Mammary epithelial cell (primary cell): ENCODE measurements at places on chromosomes 7 and 10.

DNA sequence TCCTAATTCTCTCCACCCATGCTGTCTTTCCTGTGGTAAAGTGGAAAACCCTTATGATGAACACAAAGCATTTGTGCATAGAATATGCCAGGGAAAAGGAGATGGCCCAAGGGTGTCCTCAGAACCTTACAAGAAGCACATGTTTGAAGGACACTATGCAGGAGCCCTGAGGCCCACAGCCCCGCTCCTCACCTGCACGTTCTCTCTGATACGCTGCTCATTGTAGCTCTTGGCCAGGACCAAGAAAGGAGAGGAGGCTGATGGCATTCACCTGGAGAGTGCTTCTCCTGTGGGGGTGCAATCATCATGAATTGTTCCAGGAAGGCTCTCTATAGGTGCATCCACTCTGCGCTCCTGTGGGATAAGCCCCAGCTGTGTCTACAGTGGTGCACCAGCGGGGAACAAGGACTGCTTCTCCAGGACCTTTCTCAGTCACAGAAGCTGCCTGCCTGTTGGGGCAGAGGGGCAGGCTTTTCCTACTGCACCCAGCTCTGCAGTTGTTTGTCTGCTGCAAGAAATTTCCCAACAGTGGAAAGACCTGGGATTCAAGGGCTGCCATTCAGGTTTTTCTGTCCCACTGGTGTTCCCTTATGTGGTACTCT, 19.9 kb downstream of the AKR1C2 start:
- no peak for DNase-seq

DNA sequence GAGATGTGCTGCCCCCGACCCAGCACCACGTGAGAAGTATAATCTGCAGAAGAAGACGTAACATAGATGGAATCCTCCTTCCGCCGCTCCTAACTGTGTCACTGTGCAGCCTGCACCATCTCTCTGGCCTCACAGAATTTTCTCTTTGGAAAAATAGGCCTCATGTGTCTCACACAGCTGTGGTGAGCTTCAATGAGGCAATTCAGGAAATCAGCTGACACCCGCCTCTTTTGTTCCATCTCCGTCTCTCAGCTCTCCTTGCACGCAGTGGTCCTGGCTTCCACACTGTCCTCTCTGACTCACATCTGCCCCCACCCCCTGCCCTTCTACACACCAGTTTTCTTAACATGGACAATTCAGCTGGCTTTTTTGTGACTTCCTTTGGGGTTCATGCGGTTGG, 7.2 kb downstream of the C10orf90 start:
- DNase-seq = no peak

DNA sequence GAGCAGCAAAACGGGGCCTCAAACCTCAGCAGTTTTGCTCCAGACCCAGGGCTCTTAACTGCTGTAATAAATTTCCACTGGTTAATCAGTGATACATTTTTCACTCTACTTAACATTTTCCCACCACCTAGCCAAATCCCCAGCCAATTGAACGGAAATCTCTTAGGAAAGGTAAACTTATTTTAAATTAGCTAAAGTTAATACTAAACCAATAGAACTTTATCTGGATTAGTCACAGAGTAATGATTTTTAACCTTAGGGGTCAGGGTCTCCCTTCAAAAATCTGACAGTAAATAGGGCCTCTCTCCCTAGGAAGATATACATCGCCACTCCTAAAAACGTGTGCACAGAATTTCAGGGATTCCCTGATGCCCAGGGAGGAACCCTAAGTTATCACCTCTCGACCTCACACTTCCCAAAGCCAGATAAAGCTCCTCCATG, 87.4 kb upstream of the KMT2E start:
- DNase-seq = no peak

DNA sequence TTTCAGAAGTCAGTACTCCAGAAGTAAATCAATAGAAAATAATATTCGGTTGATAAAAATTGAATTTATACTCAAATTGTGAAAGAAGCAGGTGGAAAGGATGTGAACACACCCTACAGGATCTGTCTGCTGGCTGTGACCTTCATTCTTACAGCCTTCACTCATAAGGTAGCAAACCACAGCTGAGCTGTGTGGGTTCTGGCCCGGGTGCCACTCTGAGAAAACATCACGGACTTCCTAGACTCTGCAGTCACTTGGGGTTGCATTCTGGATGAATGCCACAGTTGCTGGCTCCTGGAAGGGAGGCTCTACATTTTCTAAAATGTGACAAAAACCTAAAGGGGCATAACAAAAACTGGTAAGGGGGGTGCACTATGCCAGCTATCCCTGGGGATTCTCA, 36.0 kb upstream of the ABLIM1 start:
- DNase-seq = peak; percentile 45

DNA sequence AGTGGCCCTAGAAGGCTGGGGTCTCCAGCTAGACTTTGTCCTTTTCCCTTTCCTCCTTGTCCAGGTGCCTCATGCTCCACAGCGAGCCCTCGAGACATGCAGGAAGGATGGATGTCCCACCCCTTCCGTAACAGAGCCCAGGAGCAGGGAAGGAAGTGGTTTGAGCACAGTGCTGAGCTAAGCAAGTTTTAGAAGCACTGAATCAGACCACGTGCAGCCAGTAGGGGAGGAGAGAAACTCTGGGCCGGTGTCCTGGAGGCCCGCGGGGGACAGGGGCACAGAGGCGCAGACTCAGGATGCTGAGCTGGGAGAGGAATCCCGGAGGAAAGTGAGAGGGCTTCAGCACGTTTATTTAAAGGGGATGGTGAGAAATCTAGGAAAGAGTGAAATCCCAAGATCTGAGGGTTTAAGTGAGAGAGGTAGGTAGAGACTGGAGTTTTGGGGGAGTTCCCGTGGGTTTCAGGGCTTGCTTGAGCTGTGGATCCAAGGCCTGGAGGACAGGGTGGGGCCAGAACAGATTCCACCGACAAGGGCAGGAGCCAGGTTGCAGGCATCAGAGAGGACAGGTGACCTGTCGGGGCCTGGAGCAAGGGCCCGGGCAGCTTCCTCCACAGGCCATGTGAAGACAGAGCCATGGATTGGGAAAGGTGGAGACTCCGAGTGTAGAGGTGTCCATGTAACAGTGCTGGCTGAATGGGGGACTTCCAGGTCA, 4.4 kb upstream of the IRF5 start:
- no peak for DNase-seq

DNA sequence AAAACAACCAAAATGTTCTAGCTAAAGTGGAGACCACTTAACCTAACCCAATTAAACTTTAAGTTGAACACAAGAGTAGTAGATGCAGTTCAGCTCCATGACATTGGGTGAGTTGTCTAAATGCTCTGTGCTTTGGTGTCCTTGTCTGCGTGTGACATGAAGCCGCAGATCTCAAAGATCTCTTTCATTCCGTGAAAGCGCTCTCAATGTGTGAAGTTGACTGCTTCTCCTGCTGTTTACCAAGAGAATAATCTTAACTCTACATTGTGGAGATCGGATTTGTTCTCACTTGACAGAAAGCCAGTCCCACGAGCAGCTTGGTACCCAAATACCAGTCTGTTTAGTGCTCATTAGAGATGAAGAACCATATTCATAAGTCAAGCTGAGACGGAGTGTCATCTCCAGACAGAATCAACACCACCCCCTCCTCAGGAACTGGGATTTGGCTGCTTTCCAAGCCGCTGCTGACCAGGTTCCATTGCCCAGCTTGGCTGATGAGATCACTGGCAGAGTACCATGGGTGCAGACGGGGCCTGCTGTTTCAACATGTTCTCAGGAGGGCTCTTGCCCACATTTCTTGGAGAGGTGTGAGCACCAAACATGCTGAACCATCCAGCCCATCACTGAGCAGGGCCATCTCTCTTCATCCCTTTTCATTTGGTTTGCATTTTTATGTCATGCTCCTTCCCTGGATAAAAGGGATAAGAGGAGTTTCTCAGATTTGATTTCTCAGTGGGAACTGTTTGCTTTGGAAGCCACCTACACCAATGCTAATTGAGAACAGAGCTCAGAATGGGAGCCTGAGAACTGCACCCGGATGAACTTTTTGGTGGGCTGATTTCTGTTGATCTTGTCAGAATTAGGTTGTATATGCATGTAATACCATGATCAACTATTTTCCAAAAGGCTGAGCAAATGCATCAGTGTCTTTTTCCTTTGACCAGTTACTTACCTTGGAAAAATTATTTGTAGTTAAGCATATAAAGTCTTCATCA, 95.8 kb upstream of the AGBL3 start:
- peak; percentile 90 for DNase-seq

- no peak for DNase-seq
These were observed 87.3 kb upstream of the STEAP1B start for GRCh38 chr7:22587322-22587721.

- DNase-seq = no peak
These were observed 109.0 kb downstream of the RNF216 start for GRCh38 chr7:5672468-5672867.
